ENCODE measurements at places on chromosomes 2 and 18.

- no peak for DNase-seq
These were observed 56.2 kb downstream of the PXDN start for GRCh38 chr2:1688161-1688560.

DNA sequence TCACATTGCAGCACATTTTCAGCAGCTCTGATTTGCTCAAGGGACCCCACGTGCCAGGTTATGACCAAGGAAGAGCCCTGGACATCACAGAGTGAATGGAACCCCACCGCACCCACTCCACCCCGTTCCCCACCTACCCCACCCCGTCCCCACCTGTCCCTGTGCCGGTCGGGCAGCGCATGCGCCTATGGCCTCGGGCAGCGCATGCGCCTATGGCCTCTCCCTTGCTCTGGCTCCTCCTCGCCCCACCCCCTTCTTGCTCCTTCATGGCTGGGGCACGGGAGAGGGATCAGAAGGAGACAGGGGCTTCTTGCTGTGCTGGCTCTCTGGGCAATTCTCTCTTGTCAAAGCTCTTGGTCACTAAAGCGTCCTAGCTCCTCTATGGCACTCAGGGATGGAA lies 371.8 kb upstream of the HS6ST1 start:
- DNase-seq: no peak

- DNase-seq: no peak
These were observed 69.8 kb upstream of the KCTD1 start for GRCh38 chr18:26618135-26618534.

GRCh38 chr2:137287913-137288639 lies 522.7 kb downstream of the THSD7B start:
- DNase-seq: no peak

- DNase-seq: no peak
These were observed 68.1 kb upstream of the CTAGE1 start for GRCh38 chr18:22485808-22486244.

DNA sequence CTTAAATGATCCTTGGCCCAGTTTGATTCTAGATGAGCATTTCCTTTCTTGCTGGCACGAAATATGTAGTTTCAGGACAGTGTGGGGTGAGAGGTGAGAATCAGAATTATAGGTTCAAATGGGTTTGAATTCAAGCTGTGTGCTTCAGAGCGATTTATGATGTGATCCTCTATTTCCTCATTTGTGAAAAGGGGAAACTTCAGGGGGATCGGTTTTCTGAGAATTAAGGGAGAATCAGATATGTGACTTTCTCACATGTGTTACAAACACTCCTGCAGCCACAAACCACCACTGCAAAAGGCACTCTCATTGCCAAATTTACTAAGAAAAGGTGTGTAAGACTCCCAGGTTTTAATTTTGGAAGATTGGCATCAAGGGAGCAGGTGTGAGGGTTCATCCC lies 24.4 kb downstream of the HK2 start:
- no peak for DNase-seq

- DNase-seq: no peak
These were observed 80.9 kb downstream of the CHRNA1 start for GRCh38 chr2:174683392-174683759.

- no peak for DNase-seq
These were observed 77.9 kb downstream of the LIMS1 start for GRCh38 chr2:108612153-108612513.

- DNase-seq: no peak
These were observed 66.6 kb downstream of the IL1R2 start for GRCh38 chr2:102058293-102058833.

- no peak for DNase-seq
These were observed 300.9 kb downstream of the ARHGAP15 start for GRCh38 chr2:143429932-143430679.

GRCh38 chr2:240642061-240642805 lies 17.0 kb downstream of the GPR35 start:
- DNase-seq: peak; percentile 35

DNA sequence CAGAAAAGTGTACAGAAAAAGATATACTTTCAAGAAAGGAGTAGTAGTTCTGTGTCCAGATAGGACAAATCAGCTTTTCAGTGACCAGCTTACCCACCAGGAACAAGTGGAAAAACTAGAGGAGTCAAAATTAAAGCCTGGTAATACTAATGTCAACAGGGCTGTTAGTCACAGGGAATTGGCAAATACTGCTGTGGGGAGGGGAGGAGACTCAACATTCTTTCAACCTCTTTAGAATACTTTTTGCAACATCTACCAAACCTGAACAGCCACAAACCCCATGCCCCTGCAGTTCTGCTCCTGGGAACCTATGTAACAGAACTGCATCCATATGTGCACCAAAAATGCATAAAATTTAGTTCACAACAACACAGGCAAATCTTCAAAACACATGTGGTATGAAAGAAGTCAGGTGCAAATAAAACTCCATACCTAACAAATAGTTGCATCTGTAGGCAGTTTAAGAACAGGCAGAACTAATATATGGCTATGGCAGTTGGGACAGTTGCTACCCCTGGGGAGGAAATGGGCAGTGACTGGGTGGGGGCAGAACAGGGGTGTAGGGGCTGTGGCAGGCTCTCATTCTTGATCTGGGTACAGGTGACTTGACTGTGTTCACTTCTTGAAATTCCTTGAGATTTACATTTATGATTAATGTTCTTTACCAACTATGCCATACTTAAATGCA lies 9.7 kb downstream of the CMPK2 start:
- DNase-seq: no peak

GRCh38 chr18:62345909-62346308 lies 20.8 kb downstream of the TNFRSF11A start:
- DNase-seq: no peak

DNA sequence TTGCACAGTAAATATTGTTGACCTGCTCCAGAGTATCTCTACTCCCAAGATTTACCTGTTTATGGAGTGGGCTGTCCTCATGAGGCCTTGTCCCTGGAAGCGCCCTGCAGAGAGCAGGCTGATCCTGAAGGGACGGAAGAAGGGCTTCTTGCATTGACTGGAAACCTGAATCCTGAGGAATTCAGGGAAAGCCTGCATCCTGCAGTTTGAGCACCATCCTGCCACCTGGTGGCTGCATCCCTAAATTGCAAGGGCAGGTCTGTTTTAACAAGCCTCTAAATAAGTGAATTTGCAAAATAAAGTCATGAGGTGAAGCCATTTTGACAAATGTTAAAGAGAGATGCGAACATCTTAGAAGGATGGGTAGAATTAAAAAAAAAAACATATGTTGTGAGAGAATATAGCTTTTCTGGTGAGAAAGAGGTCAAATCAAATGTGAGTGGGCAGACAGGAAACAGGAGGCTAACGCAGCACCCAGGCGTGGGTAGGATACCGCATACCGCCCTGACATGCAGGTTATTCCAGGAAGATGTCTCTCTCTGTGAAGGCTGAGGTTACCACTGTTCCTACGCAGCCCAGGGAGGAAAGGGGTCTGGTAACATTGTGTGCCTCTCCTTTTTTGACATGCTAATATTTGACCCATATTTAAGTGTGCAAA lies 754.9 kb downstream of the RNF144A start:
- DNase-seq: peak; percentile 20

DNA sequence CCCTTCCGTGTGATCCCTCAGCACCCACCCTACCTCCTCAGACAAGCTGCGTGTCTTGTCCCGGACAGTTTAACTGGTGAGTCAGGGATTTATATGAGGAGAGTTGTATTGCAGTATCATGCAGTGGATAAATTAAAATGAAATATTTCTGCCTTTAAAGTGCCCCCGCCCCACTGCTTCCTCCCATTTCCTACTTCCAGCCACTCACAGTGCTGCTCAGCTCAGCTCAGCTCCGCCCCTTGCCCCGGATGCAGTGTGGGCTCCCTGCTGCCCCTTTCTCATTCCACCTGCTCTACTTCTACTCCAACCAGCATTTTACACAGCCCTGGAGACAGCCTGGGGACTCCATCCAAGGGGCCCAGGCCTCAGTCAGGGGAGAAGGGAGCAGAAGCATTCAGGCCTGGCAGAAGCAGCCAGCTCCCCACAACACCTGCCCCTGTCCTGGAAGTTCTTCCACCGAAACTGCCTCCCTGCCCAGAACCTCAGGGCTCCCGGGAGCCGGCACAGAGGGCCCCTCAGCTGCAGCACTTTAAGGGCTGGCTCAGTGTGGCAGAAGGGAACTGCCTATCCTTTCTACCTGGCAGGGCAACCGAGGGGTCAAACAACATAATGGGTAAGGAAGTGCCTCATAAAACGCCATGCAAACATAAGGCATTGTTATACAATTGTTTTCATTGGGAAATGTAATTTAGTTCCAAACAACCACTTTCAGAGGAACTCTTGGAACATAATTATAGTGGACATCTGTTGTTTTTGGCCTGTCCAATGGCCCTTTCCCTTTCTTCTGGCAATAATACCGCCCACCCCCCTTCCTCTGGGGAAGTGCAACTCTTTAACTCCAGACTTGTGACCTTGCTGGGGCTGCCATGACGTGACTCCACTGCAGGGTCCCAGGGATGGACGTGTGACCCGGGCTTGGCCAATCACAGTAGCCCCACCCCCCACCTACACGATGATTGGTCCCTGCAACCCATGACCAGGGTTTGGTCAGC lies 102.3 kb downstream of the LIPG start:
- no peak for DNase-seq

GRCh38 chr2:69253611-69254301 lies 133.3 kb downstream of the GFPT1 start:
- DNase-seq: peak; percentile 30

GRCh38 chr2:2837746-2838547 lies 506.9 kb upstream of the MYT1L start:
- no peak for DNase-seq

- no peak for DNase-seq
These were observed 887.9 kb downstream of the DCDC2C start for GRCh38 chr2:4591261-4591660.

DNA sequence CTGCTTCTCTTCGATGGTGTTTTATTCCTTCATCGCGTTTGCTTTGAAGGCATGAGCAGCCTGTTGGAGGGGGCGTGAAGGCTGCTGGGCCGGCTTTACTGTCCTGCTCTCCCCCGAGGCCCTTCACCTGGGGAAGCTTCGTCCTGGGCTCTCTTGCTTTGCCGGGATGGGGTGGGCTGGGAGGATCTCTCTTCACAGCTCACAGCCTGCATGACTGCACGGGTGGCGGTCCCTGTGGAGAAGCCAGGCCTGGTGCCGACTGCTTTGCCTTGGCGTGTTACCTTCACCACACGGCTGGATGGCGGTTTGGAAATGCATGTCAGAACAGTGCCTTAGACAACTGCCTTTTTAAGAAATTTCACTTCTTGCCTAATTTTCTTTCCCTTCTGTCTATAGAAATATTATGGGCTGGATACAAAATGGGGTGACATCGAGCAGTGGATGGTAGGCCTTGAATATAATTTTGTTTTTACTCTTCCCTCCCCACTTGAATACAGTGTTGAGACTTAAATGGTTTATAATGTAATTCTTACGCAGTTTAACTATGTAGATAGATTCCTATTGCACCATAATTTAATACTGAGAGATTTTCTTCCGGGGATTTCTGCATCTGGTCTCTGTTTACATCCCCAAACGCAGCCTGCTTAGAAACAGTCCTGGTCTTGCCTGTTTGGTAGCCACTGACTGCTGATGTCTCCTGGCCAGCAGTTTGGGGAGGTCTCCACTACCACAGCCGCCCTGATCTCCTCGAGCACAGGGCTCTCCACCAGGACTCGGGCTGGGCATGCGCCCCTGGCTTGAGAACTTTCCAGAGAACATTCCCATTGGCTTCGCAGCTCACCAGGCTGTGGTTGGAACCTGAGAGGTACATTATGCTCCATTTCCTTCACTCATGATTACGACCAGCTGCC lies 81.0 kb upstream of the RBM44 start:
- no peak for DNase-seq

GRCh38 chr2:99806758-99807157 lies 316.9 kb upstream of the REV1 start:
- DNase-seq: no peak

DNA sequence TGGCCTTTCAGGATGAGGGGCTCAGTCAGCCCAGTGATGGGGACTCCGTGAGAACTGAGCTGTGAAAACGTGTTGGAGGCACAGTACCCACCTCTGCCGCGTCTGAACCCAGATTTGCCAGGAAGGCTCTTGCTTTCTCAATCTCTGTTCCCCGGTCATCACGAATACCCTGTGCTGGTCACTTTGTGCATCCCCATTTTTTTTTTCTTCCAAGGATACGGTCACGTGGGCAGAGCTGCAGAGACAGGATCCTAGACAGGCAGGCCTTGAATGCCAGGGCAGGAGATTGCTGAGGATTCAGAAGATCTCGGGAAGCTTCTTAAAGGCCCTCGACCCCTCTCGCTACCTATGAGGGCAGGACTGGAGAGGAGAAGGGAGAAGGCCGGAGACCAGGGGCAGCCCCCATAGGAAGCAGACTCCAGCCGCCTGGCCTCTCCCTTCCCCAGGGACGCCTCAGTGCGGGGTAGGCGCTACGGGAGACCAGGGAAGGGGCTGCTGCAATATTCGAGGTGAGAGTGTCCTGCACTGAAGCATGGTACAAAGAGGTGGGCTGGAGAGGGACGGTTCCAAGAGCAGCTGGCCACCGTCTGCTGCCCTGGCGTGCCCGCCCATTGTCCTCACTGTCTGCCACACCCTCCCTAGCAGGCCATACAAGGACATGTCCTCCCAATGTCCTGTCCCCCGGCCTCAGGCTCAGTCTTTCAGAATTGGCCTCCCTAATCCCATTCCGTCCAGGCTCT lies 29.0 kb upstream of the TAF1B start:
- no peak for DNase-seq

DNA sequence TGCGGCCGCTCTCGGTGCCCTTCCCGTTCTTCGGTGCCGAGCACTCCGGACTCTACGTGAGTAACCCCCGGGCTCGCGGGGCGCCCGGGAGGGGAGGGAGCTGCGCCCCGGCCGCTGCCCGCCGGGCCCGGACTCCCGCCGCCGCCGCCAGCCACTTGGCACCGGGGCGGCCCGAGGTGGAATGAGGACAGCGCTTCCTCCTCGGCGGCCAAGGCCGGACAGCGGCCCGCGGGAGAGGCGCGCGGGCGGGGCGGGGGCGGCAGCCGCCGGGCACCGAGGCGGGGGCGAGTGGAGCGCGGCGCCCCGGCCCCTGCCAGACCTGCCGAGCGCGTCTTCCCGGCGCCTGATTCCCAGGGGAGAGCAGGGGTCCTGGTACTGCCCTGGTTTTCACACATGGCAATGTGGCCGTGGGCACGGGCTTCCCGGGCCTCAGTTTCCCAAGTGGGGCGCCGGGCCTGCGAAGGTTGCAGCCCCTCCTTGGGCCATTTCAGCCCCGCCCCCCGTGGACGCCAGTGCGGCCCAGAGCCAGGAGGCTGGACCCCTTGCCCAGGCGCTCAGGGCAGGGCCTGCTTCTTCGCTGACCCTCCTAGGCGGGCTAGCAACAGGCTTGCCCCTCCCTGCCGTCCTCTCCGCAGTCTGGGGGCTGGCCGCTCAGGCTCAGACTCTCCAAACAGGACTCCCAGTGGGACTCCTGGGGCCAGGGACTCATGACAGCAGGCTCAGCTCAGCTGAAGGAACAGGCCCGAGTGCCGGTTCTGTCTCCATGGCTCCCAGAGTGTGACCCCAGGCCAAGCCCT lies 775 bp downstream of the SNED1 start:
- no peak for DNase-seq

- DNase-seq: no peak
These were observed 93.2 kb upstream of the FBXO11 start for GRCh38 chr2:47999512-47999911.

DNA sequence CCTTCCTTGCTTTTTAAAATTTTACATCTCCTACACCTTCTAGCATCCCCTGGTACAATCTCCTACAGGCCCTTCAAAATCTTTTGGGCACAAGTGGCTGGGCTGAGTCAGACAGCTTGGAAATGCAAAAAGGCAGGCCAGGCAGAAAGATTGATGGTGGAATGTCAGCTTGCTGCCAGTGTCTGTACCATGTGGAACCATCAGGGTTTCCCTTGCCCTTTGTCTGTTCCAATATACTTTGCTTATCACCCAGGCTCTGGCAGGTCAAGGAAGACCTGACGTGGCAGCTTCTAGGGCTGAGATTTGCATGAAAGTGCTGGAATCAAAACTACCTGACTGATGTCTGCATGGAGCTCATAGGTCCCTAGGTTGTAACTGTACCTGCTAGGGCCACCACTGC lies 33.3 kb downstream of the GPR39 start:
- no peak for DNase-seq

Data from 8988T (cell line).